ENCODE measurements at places on chromosomes 13 and 19. TPM values are rescaled to one million over a fixed set of nuclear protein-coding genes. Genes with fewer than 3 reads are reported as not detected.

GRCh38 chr19:47124937-47125668 is 5.5 kb upstream of the SAE1 start:
- no peak overlapping the region for H3K27ac ChIP-seq
- DNase-seq: no peak
- H3K4me1 ChIP-seq: peaks cover 2% of the 10 kb centered on the region
- no peaks in the 10 kb centered on the region for H3K27me3 ChIP-seq

DNA sequence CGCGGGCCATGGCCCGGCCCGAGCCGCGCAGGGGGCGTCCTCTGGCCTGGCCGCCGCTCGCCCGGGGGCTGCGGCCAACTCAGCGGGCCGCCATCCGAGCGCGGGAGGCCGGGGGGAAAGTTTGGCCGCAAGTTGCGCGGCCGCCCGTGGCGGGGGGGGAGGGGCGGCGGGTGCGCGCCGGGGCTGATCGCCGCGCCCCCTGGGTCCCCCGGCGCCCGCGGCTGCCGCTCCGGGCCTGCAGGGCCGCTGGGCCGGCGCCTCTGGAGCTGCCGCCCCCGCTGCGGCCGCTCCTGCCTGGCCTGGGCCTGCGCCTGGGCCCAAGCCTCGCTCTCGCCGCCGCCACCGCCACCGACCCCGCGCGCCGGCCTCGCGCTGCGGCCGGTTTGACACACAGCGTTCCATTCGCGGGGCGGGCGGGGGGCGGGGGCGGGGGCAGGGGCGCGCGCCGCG is at the start of gene NR2F6:
Gene NR2F6, minus strand, starts transcription at position 385 of the 450 bp plus-strand sequence. CDS start 699 bp downstream, outside the sequence.
- no peak for DNase-seq
- H3K4me1 ChIP-seq: peaks cover 19% of the 10 kb centered on the region
- H3K27me3 ChIP-seq: no peaks in the 10 kb centered on the region
- H3K36me3 ChIP-seq: no peaks in the 10 kb centered on the region

GRCh38 chr13:23987331-23987894 is 90.1 kb upstream of the C1QTNF9B start:
- no peak overlapping the region for H3K4me3 ChIP-seq
- H3K27ac ChIP-seq: no peak overlapping the region
- H3K4me1 ChIP-seq: no peaks in the 10 kb centered on the region
- no peaks in the 10 kb centered on the region for H3K36me3 ChIP-seq

- peaks cover 11% of the 10 kb centered on the region for H3K4me1 ChIP-seq
- no peaks in the 10 kb centered on the region for H3K27me3 ChIP-seq
- no peaks in the 10 kb centered on the region for H3K36me3 ChIP-seq
Measured at GRCh38 chr19:21608571-21608970, 103.2 kb downstream of the ZNF429 start.

GRCh38 chr19:15464394-15465385 is at the start of gene RASAL3:
TSS of gene RASAL3 (minus strand) at chr19:15464544. CDS start at chr19:15464358, 186 bp downstream.
- H3K27me3 ChIP-seq: no peaks in the 10 kb centered on the region
- H3K4me3 ChIP-seq: peak within 1 kb of the TSS; percentile 85
- H3K4me1 ChIP-seq: peaks cover 81% of the 10 kb centered on the region
- H3K36me3 ChIP-seq: peaks cover 25% of the 10 kb centered on the region

The F10 gene
- not detected for total RNA-seq

The TEX26 gene
- not detected for total RNA-seq

The ZNF486 gene
- total RNA-seq: 6.8 TPM

The AMER2 gene
- not detected for total RNA-seq

The MAP3K10 gene
- 39.0 TPM for total RNA-seq
